Posterior cingulate gyrus (tissue), 11 donors: ENCODE measurements at places on chromosomes 5 and 9.

DNA sequence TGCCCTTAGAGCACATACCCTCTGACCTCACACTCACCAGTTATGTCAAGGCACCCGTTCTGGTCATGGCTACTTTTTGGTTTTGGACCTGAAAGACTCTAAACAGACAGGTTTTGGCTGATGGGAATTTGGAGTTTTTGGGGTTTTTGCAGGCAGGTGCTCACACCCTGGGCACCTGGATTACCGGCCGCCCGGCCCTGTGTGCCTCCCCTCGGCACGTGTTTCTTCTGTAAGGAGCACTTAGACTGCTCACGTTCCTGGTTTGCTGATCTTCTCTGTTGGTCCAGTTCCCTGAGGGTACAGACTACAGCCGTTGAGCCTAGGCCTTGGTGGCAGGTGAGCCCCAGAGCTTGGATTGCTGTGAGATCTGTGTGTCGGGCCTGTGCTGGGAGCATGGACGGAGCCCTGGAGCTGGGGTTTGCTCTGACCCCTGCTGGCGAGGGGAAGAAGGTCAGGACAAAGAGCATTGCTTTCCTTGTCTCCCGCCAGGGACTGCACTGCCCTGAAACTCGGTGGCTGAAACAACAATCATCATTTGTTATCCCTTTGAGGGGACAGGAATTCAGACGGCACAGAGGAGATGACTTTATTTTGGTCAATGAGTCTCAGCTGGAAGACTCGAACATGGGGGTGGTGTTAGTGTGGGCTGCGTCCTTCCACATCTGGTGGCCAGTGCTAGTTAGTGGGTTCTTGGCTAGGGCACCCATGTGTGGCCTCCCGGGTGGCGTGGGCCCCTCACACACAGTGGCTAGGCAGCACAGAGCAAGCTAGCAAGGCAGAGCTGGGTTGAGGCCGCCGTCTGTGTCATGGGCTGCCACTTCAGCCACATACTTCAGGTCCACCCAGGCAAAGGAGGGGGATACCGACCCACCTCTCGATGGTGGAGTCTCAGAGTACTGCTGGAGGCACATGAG, 76.4 kb downstream of the EHMT1 start:
- DNase-seq: peak; percentile 87

- DNase-seq: no peak
These were observed 256.3 kb downstream of the SMARCA2 start for GRCh38 chr9:2271426-2271825.

GRCh38 chr5:107294211-107294550, 376.6 kb downstream of the EFNA5 start:
- no peak for DNase-seq

- no peak for DNase-seq
These were observed 138.5 kb downstream of the SLC24A2 start for GRCh38 chr9:19650312-19650711.

GRCh38 chr5:142248853-142249462, 75.9 kb downstream of the SPRY4 start:
- no peak for DNase-seq

DNA sequence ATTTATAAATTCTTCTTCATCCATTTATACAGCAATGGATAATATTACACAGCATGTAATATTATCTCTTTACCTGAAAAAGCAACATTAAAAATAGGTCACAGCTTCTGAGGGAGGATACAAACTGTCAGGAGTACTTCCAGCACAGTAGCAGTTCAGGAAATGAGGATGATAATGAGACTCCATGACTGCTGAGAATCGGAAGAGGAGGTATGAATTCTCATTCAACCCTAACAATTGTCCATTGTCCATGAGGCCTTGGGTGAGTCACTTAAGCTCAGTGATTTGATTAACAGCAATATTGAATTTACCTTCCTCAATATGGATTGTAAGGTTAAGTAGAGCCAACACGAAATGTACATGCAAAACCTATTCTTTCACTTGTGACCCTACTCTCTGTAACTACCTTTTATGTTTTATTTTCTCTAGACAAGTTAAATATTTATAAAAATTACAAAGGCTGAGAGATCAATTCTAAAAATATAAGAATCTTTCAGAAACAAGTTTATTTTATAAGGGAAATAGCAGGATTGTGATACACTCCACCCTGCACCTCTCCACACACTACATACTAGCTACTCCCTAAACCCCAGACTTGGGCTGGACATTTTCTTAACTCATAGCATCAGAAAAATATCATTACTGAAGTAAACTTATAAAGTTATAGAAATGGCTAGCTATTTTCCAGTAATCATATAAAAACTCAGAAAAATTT, 159.1 kb upstream of the ACOT12 start:
- no peak for DNase-seq

DNA sequence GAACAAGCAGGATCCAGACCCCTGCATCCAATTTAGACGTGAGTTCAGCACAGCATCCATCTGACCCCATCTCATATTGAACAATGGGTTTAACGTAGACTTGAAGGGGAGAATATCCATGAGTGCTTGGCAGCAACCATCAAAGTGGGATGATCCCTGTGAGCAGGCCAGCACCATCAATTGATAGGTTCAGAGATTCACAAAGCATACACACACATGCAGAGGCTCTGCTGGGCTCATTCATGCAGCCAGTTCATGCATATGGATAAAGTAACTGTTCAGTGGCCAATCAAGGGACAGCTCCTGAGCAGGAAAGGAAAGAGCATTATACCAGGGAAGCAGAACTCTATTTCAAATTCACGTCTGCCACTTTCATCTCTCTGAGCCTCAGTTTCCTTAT, 24.8 kb upstream of the CPEB4 start:
- DNase-seq: no peak

DNA sequence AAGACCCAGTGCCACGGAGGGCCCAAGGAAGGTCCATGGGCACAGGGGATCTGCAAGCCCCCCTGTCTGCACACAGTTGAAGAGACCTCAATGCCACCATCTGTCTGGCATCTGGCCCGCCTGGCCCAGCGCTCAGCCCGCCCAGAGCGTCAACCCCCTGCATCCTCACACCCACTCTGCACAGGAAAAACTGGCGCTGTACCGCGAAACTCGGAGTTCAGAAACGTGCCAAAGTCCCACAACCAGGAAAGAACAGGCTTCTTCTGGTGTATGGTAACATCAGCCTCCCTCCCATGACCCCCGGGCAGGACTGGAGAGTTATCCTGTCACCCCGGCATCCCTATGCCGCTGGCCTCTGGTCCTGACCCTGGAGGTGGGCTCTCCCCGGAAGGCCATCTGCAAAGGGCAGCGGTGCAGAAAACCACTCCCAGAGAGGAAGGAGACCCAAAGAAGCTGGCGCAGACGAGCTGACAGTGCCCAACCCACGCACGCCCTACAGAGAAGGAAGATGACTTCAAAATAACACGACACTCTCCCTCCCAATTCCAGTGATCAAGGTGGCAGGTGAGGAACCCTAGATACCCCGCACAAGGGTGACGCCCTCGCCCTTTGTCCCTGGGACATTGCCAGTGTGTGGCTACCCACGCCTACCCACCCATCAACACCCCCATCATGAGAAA, 18.9 kb downstream of the VAV2 start:
- peak; percentile 5 for DNase-seq
